ACHN (cell line): ENCODE measurements at places on chromosomes 11 and 22.
A peak's percentile ranks its signal among the peaks of the same experiment; 100 is the strongest.

- no peak for DNase-seq
Measured at GRCh38 chr11:7160814-7161489, 72.2 kb downstream of the RBMXL2 start.

DNA sequence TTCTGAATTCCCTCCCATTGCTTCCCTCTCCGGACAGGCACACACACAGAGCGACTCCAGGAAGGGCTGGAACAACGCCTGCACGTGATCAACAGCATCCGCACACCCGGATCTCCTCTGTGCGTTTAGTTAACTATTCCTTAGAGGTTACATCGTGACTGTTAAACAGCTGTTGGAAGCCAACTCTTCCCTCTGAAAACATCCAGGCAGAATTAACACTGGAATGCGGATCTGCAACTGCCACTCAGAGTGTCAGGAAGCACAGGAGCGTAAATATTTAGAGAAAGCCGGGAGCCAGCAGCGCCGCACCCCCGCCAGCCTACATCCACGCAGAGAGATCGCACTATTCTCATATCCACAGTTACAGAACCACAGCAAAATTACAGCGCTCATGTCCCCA, 46.2 kb downstream of the SHANK2 start:
- DNase-seq: no peak

GRCh38 chr11:60281485-60281884, 1.0 kb downstream of the MS4A4A start:
- no peak for DNase-seq

- no peak for DNase-seq
Measured at GRCh38 chr22:30181459-30182349, 64.9 kb downstream of the LIF start.

DNA sequence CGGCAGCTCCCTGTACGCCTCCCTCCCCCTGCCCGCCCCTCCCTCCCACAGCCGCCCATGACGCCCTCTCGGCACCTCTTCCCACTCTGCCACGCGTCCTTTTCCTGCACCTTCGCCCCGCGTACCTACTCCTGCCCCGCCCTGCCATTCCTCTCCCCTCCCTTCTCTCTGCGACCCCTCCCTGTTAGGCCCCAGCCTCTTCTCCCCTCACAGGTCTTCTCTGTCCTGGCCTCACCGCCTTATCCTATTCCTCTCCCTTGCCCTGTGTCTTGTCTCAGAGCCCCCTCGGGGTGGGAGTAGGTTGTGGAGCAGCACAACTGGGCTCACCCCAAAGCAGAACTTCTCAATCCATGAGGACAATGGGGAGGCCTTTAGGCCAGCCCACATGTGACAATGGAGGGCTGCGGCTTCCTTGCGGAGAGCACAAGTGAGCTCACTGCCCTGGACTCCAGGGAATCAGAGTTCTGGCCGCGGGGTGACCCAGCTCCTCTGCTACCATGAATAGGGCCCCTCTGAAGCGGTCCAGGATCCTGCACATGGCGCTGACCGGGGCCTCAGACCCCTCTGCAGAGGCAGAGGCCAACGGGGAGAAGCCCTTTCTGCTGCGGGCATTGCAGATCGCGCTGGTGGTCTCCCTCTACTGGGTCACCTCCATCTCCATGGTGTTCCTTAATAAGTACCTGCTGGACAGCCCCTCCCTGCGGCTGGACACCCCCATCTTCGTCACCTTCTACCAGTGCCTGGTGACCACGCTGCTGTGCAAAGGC, 539 bp downstream of the SLC35C1 start:
- peak; percentile 57 for DNase-seq

DNA sequence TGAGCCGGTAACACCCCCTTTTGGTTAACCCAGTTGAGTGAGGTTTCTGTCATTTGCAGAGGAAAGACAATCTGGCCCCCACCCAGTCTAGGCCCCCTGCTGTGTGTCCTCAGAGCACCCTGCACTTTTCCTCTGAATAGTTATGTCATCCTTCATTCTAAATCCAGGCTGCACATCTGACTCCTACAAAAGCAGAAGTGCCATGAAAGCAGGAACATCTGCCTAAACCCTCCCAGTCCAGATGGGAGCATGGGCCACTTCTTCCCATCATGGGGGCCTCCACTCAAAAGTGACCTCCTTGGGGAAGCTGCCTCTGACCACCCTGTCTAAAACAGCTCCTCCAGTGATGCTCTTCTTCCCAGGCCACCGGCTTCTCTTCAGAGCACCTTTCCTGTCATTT, 53.7 kb upstream of the HMGXB4 start:
- DNase-seq: no peak

GRCh38 chr11:121389651-121390050, 62.5 kb upstream of the SORL1 start:
- DNase-seq: no peak

GRCh38 chr11:82747471-82747870, 13.8 kb upstream of the FAM181B start:
- no peak for DNase-seq

GRCh38 chr22:20918663-20919218, 1.5 kb downstream of the CRKL start:
- peak; percentile 10 for DNase-seq

DNA sequence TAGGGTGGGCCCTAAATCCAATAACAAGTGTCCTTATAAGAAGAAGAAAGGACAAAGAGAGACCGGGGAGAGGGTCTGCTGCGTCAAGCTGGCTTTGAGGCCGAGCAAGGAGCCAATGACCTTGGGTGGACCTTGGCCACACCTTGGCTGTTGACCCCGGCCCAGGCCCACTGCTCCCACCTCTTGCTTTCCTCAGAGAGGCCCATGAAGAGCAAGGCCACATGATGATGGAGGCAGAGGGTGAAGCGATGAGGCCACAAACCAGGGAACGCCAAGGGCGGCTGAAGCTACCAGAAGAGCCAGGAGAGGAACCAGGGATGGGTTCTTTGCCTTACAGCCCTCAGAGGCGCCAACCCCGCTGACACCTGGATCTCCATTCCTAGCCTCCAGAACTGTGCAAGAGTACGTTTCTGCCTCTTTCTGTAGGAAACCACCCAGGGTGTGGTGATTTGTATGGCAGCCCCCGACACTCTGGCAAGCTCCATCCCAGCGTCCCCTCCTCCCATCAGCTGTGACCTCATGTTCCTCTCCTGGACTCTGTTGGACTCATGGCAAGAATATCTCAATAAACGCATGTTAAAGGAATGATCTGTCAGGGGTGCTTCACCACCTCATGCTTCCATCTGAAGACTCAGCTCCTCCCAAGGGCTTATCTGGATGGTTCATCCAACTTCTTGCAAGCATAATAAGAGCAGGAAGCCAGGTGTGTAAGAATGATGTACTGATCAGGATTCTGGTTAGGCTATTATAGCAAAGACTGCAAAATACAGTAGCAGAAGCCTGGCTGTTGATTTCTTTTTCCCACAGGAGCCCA, 41.6 kb upstream of the LINC01488 start:
- no peak for DNase-seq

DNA sequence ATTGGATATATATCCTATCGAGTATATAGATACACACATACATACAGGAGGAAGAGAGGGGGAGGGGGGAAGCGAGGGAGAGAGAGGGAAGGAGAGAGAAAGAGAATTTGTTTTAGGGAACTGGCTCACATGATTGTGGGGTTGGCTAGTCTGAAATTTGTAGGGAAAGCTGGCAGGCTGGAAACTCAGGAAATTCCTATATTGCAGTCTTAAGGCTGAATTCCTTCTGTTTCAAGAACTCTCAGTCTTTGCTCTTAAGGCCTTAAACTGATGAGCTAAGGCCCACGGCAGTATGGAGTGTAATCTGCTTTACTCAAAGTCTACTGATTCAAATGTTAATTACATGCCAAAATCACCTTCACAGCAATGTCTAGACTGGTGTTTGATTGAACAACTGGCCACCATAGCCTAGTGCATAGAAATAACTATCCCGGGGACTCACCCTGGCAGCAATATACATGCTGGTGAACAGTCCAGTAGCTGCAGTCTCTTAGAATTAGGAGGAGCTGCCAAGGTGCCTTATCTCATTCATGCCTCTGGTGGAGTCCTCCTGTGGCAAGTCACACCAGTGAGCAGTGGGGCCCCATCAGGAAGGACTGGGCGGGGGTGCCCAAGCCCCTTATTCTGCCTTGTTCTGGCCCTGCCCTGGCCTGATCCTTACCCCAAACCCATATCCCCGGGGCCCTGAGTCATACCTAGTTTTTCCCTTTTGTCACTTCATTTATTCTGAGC, 59.7 kb upstream of the AMPD3 start:
- DNase-seq: no peak

DNA sequence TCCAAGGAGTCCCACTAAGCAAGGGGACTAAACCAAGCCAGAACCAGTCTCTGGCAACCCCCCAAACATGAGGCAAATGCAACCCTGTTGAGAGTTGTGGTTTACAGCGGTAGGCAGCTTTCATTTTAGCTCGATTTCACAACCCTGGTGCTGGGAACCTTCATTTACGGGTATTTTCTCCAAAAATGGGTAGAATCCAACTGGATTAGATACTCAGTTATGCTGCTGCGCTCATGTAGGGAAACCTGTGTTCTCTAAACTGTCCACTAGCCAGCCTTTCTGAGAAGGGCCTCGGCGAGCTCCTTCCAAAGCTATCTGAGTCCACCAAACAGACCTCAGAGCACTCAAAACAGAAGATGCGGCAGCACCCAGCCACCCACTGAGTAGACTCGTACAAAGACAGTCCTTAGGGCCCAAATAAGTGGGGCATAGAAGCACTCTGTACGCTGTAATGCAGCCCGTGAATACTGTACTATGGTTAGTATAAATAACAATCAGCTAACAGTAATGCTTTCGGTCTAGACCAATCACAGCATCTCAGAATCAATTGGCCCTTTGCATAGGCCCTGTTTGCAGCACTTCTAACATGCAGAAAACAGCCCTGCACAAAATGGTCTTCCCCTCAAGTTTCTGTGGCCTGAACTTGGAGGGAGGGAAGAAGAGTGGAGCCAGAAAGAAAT, 104.7 kb downstream of the ETS1 start:
- DNase-seq: no peak

DNA sequence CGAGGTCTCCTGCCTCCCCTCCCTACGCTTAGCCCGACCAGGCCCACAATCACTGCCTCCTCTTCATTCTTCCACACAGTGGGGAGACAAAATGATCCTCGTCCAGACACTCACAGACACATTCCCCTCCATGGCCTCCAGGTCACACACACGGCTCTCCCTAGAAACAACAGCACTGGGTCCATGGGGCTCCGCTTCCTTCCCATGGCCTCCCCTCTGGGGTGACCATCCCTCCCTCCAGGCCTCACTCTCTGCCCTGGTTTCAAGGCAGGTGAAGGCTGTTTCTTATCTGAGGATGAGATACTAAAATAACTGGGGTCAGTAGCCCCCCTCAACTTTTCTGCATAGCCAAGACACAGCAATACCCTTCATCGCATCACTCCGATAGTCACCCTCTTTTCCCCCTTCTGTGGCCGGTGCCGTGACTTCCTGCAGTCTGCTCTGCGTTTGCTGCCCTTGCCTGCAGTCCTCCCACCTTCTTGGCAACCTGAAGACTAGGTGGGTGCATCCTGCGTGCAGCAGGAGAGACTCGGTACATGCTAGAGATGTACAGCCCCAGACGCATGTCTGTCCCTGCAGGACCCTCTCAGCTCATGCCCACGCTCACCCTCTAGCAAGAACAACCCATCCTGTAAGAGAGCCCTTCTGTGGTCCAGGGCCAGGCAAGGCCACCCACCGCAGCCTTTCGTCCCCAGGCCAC, 55.8 kb downstream of the CD6 start:
- no peak for DNase-seq

DNA sequence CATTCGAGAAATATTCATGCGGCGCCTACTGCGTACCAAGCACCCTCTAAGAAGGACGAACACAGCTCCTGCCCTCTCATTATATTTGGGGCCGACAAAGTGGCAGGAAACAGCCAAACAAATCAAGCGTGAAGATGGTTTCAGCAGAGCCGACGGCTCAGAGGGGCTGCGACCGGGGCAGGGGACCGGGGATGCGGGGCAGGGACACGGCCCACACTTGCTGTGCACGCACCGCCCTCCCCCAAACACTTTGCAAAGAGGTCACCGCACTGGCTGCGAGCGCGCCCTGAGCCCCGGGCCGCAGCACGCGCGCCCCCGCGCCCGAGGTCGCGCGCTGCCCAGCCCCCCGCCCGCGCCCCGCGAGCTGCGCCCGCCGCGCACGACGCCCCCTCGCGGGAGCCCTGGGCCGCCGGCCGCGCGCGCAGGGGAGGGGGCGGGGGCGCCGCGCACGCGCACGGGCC, 255 bp upstream of the SYNGR1 start:
- DNase-seq: peak; percentile 5

DNA sequence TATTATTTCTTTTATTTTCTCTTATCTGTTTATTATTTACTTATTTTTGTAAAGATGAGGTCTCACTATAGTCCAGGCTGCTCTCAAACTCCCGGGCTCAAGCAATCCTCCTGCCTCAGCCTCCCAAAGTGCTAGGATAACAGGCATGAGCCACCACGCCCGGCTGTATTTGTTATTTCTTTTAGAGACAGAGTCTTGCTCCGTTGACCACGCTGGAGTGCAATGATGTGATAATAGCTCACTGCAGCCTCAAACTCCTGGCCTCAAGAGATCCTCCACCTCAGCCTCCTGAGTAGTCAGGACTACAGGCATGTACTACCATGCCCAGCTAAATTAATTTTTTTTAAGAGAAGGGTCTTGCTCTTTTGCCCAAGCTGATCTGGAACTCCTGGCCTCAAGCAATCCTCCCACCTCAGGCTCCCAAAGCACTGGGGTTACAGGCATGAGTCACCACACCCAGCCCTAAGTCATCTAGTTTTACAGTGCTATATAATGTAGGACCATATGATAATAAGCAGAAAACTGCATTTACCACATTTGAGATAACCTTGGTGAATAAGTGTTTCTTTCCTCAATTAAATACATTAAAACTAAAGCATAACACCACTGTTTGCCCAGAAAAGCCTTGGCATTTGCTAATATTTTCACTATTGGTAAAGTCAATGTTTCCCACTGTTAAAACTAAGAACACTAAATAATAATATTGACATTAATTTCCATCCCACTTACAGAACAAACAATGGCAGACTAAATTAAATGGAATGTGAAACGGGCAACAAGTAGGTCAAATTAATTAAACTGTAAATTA, 127.5 kb downstream of the SIK3 start:
- no peak for DNase-seq

DNA sequence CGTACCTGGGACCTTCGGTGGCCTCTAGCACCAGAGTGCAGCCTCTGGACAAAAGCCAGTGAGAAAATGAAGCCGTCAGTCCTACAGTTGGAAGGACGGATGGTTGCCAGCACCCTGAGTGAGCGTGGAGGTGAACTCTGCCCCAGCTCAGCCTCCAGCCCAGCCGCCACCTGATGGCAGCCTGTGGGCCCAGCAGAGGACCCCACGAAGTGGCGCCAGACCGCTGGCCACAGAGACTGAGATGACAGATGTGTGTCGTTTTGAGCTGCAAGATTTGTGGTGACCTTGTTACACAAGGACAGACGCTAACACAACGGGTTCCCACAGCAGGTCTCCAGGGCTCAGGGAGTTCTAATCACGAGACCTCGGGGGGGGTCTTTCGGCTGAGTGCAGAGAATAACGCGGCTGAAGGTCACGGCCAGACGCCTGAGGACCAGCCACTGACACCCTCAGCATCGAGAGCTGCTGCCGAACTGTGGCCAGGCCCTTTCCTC, 75.0 kb downstream of the BRD1 start:
- DNase-seq: no peak

- DNase-seq: no peak
Measured at GRCh38 chr11:75777461-75778110, 9.0 kb downstream of the DGAT2 start.
